Jurkat, Clone E6-1 (cell line): ENCODE measurements at places on chromosomes 2 and 18.
A peak's percentile ranks its signal among the peaks of the same experiment; 100 is the strongest.

DNA sequence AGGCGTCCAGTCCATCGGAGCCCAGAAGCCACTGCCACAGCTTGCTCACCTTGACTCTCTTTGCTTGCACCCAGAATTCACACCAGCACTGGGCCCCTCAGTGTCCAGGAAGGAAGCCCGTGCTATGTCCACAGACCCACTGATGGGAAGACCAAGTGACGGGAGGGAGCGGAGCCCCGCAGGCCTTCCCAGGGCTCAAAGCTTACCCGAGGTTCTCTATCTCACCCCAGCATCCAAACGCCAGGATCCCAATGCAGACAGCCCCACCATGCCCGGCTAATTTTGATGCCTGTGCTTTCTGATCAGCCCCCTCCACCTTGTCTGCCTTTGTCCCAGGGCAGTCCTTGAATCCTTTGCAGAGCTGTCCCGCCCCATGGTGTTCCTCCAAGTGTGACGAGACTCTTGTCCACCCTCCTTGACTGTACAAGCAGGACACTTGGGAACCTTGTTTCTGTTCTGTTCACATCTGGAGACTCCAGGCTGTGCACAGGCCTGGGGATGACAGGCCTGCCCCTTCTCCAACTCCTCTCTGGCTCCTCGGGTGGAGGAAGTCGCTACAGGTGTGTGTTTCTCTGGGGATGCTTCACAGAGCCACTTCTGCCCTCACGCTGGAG, 12.0 kb downstream of the NPPC start:
- DNase-seq, result no peak

- no peak for DNase-seq
These were observed 36.6 kb downstream of the GORASP2 start for GRCh38 chr2:170965446-170966225.

DNA sequence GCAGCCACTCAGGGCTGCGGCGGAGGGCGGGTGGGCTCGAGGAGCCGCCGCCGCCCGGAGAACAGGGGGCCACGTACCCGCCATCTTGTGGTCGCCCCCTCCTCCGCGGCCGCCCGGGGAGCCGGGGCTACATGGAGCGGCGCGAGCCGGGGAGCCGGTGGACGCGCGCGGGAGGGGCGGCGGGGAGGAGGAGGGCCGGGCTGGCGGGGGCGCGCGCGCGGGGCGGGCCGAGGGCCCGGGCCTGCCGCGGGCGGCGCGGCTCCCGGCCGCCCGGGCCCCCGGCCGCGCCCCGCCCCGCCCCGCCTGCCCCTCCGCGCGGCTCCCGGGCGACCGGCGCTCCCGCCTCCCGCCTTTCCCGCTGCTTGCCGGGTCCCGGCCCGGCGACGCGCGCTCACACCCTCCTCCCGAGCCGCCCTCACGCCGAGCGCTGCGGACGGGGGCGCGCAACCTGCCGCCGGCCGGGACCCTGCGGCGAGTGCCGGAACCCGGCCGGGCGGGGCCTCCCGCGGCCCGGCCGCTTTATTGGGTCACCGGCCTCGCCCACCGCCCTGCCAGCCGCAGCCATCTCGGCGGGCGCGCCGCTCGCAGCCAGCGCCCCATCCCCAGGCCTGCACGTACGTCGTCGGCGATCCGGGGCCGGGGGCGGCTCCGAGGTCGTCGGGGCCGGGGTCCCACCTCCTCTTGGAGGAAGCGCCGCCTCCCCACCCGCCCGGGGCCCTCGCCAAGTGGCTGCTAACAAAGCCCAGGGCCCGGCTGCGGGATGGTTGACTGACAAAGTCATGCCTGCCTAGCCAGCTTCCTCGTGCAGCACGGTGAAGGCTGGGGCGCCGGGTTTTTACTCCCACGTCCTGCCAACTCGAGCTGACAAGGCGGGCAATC, at the start of gene PPP4R1:
TSS of gene PPP4R1 (minus strand) at position 159 of the 879 bp plus-strand sequence. CDS start at position 84, 75 bp downstream.
- peak; percentile 59 for DNase-seq

DNA sequence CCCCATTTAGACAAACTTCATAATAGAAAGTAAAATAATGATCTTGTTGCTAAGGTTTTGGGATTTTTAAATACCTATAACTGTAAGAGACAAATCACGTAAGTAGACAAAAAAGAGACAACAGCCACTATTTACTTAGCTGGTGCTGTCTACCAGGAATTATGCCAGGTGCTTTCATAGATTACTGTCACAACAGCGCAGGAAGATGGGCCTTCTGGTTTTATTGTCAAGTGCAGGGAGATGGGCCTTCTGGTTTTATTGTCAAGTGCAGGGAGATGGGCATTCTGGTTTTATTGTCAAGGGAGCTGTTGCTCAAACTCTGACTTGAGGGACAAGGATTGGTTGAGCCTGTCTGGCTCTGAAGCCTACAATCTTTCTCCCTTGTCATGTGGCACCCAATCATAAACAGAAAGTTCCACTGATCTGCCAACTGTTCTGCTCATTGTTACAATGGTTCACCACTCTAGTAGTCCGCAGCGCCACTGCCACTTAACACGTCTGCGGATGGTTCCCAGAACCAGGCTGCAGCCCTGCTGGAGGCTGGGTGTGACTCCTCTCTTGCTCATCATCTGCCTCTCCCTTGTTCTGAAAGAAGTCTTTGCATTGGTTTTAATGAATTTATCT, 95.0 kb downstream of the RNF144A start:
- no peak for DNase-seq

DNA sequence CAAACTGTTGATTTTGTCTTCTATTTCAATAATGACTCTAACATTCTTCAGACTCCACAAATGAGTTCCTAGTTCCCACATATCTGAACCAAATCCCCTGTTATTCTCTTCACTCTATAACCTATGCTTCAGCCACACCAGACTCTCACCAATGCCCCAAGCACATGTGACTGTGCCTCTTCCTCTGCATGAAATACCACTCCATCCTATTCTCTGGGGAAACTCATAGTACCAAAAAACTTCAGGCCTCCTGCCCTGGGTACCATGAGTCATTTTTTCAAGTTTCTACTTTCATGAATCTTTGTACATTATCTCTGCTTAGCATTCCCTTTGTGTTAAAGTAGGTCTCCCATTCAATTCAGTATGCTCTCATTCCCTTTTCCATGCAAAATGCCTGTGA, 353.2 kb downstream of the ZEB2 start:
- DNase-seq, result no peak

GRCh38 chr18:47876813-47877212, 53.6 kb downstream of the SMAD2 start:
- DNase-seq, result no peak

GRCh38 chr2:217941886-217942728, 60.7 kb downstream of the TNS1 start:
- DNase-seq, result no peak

DNA sequence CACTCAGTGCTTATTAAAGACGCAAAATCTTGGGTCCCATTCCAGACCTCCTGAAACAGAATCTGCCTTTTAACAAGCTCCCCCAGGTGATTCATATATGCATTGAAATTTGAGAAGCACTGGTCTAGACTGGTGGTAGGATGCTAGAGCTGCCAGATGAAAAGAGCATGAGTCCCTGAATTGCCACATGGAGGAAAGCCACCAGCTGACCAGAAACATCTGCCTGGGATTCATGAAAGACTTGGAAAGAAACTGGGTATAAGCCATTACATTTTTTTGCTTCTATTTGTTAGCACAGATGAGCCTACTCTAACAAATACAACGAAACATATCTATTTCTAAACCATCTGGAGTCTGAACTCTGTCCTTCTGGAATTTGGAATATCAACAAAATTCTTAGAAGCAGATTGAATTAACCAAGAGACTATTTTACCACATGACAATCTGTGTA, 228.9 kb downstream of the RBM43 start:
- DNase-seq, result no peak

DNA sequence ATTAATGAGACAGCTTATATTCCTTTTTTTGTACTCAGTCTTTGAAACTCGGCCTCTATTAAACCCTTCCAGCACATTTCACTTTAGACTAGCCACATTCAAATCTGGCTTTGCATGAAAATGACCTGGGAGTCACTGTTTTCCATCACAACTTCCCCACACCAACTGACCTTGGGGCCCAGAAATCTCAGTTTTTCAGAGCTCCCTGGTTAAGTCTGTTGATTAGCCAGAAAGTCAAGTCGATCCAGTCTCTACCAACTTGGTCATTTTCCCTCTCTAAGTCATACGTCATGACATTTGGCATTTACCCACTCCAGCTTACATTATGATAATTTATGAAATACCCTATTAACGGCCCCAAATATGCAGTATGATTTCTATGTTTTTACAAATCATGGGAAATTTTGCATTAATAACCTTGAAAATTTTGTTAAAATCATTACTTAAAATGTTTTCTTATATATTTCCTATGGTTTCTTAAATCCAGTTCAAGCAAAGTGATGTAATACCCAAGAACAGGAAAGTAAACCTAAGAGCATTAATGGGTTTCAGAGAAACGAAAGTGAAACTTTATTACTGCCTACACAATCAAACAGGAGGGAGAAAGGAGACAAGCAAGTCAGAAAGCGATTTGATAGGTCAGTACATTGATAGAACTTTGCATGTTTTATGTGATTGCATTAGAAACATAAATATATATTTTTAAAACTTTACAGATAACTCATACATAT, 77.1 kb downstream of the SPATS2L start:
- peak; percentile 55 for DNase-seq

DNA sequence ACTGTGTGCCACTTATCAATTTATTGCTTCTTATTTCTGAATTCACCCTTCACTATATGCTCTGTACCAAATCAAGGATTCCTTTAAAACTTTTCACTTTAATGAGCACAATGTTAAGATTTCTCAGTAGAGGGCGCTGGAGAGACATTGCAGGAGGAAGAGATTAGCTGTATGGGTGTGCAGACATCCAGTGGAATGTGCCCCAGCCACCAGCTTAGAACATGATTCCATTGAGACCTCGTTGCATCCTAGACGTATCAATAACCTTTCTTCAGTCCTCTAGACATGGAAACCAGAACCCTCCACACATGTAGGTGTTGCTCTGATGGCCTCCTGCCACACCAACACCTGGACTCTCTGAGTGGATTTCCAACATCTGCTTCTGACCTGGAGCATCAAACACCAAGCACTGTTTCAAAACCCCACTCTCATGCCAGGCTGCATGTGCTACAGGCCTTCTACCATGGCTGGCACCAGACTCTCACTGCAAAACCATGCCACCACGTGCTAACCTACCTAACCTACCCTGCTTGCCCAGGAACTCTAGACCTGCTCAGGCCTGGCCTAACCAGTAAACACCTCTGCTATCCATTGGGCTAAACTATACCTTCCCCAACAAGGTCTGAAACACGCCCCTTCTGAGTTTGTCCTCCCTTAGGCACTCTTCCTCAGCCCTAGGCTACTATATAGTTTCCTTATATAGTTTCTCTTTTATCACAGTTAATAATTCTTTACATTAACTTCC, 633.2 kb upstream of the PKDCC start:
- DNase-seq, result peak; percentile 3

GRCh38 chr2:102159295-102159694, 16.7 kb downstream of the IL1R1 start:
- no peak for DNase-seq

- DNase-seq, result no peak
These were observed 96.5 kb upstream of the NFATC1 start for GRCh38 chr18:79299272-79299671.

DNA sequence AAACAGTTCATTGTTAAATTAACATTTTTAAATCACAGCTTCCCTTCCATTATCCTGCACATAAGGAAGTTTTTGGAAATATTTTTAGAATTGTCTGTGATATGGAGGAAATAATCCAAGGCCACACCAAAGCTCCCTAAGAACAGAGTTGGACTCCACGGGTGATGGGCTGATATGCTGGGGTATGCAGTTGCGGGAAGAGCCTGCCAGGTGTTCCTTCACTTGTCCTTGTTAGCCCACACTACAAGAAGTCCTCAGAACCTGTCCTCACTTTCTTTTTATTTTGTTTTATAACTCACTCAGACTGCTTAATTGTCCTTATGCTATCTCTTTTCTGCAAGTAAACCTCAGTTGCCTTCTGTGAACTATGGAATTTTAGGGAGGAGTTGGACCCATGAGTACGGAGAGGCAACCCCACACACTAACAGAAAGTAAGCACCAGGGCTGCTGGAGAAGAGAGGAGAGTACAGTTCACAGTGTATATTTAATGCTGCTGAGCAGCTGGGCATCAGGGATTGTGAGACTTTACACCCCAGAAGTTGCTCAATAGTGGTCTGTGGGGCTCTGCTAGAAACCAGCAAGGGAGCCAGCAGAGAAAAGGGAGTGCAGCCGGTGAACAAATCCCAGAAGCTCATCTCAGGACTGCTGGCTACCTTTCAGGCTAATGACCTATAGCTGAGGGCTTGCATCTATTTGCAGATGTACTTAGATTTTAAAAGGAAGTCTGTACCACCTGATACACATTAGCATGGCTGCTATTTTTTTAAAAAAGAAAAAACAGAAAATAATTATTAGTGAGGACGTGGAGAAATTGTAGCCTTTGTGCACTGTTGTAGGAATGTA, 280.1 kb upstream of the STON1 start:
- DNase-seq, result no peak
